ENCODE measurements at places on chromosomes 7 and 10. TPM values are rescaled to one million over a fixed set of nuclear protein-coding genes. Genes with fewer than 3 reads are reported as not detected.

DNA sequence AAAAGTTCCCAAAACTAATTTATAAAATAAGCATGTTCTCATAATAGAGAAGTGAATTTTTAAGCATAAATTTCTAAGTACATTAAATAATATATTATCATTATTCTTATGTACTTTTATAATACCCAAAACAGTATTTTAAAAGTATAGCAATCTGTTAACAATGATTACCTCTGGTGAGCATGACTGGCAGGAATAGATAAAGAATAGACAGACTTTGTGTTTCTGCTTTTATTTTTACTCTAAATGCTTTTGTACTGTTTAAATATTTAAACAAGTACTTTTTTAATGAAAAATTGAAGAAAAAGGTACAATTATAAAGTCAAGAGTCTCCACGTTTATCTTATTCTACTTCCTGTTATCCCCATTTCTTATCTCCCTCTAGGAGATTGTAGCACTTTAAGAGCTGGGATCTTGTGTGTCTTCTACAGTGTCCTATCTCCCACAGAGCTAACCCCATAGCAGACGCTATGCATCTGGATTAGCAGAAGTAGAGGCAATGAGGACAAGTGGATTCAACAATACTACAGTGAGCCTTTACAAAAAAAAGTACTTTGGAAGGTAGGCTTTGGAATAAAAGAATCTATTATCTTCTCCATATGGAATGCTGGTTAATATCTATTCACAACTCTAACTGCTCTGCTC is 42.9 kb downstream of the IDE start:
- DNase-seq = no peak

The ZNF777 gene
- 15.2 TPM for total RNA-seq

The OPALIN gene
- total RNA-seq = not detected

- DNase-seq = no peak
Measured at GRCh38 chr7:50658696-50659095, 93.5 kb upstream of the DDC start.

DNA sequence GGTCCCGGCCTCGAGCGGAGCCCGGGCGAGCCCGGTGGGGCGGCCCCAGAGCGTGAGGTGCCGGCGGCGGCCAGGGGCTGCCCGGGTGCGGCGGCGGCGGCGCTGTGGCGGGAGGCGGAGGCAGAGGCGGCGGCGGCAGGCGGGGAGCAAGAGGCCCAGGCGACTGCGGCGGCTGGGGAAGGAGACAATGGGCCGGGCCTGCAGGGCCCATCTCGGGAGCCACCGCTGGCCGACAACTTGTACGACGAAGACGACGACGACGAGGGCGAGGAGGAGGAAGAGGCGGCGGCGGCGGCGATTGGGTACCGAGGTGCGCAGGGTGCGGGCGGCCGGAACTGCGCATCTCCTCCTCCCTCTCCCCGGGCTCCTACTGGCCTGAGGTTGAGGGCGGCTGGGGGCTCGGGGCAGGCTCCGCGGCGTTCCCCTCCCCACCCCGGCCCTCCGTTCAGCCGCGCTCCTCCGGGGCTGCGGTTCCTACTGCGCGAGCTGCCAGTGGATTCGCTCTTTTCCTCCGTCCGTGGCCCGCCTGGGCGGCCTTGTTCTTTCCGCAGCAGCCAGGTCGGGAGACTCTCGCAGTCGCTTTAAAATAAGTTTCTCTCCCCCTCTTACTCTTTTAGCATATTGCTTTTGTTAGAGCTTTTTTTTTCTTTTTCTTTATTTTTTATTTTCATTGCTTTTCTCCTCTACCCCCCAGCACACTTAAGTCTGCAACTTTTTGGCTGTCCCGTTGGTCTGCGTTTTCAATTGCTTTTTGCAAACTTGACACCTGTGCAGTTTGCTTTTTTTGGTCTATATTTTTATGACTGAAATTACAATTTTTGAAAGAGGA is 600 bp downstream of the SIRT1 start:
- peak; percentile 86 for DNase-seq

GRCh38 chr10:88592381-88592780 is 5.8 kb downstream of the LIPJ start:
- no peak for DNase-seq

- DNase-seq = no peak
Measured at GRCh38 chr7:22055226-22055625, 109.5 kb upstream of the CDCA7L start.

The MBL2 gene
- not detected for total RNA-seq

DNA sequence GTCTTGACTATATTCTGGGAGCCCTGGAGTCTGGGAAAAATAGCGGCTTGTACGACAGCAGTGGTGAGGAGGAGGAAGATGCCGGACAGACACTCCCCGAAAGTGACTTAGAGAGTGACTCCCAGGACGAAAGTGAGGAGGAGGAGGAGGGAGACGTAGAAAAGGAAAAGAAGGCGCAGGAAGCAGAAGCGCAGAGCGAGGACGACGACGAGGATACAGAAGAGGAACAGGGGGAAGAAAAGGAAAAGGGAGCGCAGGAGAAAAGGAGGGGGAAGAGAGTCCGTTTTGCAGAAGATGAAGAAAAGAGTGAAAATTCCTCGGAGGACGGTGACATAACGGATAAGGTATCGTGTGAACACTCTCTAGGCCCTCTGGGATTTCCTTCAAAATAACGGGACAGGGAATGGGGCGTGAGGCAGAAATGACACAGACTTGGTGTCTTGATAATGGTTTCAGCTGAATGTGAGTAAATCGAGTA is 908 bp downstream of the NOM1 start:
- DNase-seq = no peak

The PON2 gene
- 7.4 TPM for total RNA-seq

GRCh38 chr10:50437248-50437647 is 185.9 kb upstream of the ASAH2 start:
- no peak for DNase-seq

DNA sequence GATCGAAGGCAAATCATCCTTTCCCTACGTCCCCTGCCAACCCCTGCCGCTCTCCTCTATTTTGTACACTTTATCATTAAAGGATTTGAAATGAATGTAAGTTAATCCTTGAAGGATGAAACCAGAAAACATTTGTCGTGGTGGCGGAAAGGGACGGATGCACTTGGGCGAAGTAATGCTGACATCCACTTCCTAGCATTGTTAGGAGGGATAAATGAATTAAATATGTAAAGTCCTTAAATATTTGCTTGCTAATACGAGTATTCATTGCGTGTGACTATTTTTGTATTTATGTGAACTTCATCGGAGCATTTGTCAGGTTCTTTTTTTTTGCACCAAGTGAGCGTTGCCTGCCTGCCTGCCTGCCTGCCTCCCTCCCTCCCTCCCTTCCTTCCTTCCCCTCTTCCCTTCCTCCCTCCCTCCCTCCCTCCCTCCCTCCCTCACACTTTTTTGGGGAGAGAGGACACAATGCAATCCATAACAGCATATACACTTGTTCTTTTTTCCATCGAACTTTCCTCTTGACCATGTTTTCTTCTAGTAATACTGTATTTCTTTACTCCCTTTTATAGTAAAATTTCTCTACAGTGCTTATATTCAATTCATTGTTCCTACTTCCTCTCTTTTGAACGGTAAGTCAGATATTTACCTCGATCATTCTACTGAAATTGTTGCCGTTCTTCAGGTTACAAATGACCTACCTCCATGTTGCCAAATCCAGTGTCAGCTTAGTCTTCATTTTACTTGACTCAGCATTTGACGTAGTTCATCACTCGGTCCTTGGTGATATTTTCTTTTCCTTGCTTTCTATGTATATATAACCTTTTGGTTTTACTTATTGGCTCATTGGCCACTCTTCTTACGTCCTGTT is 831 bp downstream of the CCDC7 start:
- no peak for DNase-seq

DNA sequence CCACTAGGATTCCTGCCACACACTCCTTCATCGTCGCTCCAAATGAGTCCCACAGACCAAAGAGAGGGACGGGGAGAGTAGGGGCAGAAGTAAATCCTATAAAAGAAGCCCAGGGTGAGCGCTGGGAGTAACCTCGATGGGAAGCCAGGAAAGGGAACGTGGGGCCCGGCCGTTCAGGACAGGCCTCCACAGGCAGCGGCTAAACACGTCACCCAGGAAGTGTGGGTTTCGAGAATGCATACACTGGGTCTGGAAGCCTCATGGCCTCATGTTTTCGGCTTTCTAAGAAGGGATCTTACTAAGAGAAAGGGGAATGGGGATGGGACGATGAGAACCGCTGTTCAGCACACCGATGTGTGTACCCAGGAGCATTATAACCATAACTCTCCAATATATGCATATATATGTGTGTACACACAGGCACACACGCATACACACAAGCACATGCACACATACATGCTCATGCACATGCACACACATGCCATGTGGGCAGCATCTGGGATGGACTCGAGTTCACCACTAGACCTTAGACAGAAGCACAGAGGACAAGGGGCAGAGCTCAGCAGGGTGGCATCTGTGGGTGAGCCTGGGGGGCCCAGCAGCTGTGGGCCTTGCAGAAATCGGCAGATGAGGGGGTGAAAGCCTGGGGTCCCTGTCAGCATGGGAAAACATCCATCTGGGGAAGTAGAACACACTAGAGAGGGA is 14.8 kb upstream of the CNPY1 start:
- DNase-seq = no peak

GRCh38 chr7:557558-557881 is 37.9 kb upstream of the PDGFA start:
- no peak for DNase-seq

The CALHM3 gene
- not detected for total RNA-seq

- peak; percentile 83 for DNase-seq
Measured at GRCh38 chr10:30456266-30456665, 22.3 kb downstream of the MAP3K8 start.

The TMEM213 gene
- not detected for total RNA-seq

DNA sequence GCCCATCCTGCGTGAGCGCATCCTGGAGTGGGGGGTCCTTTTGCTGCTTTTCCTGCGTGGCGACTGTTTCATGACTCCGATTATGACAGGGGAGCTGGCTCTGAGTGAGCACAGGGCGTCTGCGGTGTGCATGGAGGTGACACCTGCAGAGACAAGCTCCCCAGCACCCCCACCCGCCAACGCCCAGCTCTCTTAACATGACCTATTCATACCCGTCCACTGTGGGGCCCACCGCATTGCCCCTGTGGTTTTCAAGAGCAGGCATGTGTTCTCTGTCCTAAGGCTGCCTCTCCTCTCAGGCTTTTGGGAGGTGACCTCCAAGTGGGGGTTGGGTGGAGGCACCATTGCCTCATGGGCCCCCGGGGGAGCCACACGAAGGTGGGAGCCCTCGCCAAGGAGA is 500.7 kb downstream of the TCERG1L start:
- DNase-seq = peak; percentile 8

The PDE6C gene
- not detected for total RNA-seq

- DNase-seq = no peak
Measured at GRCh38 chr7:2186166-2186565, 46.6 kb downstream of the MAD1L1 start.

DNA sequence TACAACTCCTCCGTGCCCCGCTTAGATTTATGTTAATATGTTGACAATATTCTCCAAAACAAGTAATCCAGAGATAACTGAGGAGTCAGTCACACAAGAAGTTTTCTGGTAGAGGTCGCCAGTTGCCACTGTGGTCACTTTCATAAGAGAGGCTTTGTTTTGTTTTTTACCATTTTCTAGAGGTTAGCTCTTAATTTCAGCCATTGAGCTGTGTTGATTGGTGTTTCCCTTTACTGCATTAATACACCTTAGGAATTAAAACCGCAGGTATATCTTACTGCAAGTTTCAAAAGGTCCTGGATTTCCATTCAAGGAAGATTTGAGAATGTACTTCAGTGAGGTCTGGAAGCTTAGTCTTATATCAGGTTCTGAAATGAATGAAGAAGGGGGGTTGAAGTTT is 3.5 kb downstream of the BMI1 start:
- no peak for DNase-seq

GRCh38 chr7:23469150-23469960 is 936 bp downstream of the IGF2BP3 start:
- no peak for DNase-seq

- no peak for DNase-seq
Measured at GRCh38 chr7:11332865-11333228, 359.2 kb downstream of the PHF14 start.

The LRRC4 gene
- not detected for total RNA-seq

- DNase-seq = peak; percentile 45
Measured at GRCh38 chr7:44045226-44046014, 918 bp downstream of the DBNL start.

DNA sequence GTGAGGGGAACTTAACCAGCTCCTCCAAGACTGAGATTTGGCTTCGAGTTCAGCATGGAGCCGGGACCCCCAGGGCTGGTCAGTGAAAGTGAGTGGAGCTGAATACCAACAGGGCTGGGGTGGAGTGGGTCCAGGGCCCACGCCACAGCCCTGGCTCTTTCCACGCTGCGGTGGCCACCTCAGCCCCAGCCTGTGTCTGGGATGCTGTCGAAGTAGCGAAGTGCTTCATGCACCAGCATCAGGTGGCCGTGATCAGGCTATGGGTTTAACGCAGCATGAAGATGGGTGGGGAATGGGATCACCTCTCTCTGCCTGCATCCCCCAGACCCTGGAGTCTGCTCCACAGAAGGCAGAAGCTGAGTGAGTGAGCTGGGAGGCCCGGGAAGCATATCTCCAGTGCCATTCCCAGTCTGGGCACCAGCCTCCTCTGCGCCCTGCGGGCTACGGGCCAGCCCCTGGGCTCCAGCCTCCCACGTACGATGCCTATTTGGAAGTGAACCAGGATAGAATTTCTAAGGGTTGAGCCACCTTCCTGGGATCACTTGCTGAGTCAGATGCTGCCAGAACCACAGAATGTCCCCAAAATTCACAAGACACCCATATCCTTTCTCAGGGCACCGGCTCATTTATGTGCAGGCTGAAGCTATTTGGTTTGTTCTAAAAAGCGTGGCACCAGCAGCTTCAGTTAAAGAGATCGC is 131.1 kb upstream of the CHST15 start:
- no peak for DNase-seq

DNA sequence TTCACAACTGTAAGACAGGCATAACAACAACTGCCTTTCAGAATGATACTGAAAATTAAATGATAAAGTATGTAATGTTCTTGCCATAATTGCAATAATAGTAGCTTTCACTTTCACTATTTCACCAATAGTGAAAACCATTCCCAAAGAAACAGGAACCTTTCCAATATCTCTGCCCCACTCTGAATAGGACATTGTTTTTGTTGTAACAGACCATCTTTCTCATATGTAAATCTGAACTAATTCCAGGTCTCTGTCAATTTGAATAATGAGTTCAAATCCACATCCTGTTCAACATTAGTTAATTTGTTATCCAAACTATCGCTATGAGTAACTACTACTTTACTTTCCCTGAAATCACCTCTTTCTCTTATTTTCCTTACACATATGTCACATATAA is 148.0 kb downstream of the LRRN3 start:
- no peak for DNase-seq
